ENCODE measurements at places on chromosomes 4 and X.

DNA sequence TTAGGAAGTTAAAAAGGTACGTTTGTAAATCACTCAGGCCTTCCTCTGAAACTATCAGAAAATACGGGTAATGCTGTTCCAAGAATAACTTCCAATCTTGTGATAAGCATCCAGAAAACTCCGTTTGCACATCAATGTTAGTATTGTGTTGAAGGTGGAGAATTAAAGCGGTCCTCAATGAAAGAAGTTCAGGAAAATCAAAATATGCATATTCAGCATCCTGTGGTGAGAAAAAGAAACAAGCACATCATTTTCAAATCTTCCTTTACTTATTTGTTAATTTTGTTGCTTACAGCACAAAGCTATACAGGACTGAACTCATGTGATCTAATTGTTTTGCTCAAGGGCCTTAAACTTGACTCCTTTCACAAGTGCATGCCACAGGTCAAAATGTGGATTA lies 18.5 kb downstream of the DDX60L start:
- DNase-seq: no peak

DNA sequence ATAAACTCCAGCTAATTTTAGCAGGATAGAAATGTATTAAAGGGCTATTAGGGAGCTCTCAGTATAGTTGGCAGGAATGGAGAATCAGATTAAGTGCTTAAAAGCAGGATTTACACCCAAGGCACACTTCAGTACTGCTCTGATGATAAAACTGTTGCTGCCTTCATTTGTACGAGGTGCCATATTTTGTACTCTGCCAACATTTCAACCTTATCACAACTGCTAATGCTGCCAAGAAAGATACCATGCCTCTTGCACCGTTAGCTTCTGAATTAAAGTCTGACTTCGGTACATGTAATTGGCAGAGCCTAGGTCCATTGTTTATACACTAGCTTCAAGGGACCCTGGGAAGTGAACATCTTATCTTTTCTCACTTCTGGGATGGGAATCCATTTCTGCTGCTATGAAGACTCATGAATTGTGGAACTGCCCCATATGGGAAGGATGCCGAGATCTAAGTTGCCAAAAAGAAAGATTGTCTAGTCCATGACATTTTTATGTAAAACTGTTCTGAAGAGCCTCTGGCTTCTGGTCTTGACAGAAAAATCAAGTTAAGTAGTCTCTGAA lies 624.0 kb upstream of the IGFBP7 start:
- no peak for DNase-seq

DNA sequence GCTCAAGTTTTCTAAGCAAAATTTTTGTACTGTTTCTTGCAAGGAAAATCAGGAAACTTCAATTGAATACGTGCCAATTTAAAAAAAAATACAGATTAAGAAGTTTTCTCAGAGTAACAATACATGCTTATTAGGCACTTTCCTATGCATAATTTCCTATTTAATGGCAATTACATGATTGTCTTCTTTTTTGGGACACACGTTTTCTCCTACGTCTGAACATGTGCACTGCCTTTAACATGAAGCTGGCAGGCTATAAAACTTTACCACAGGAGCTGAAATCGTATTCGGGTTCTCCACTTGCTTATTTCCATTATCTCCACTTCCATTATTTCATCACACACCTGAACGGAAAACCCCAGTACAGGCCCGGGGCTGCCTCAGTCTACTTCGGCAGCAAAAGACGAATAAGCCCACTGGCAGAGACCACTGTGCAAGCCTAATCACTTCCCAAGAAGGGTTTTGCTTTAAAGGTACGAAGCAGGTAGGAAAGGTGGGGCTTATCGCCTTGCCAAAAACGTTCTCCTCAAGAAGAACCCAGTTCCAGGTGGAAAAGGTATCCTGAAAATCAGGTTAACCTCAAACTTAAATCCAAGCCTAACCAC lies 575 bp downstream of the RCHY1 start:
- no peak for DNase-seq

GRCh38 chr4:113106108-113106507 lies 56.7 kb downstream of the ANK2 start:
- DNase-seq: no peak
